Sigmoid colon (tissue), 7 donors: ENCODE measurements at places on chromosomes 3 and 15. TPM values are rescaled to one million over a fixed set of nuclear protein-coding genes. Genes with fewer than 3 reads are reported as not detected.
A peak's percentile ranks its signal among the peaks of the same experiment; 100 is the strongest.

The NDN gene
- total RNA-seq, result 86.1 TPM

The IQCF5 gene
- not detected for total RNA-seq

The PLS1 gene
- 0.68 TPM for total RNA-seq

The EXD1 gene
- total RNA-seq, result not detected

The USP50 gene
- total RNA-seq, result not detected

The ACKR4 gene
- 3.2 TPM for total RNA-seq

The ATRIP gene
- 9.4 TPM for total RNA-seq

The MEIS2 gene
- total RNA-seq, result 85.0 TPM

The P2RY14 gene
- total RNA-seq, result 26.7 TPM

The NRROS gene
- total RNA-seq, result 4.4 TPM

The RASSF1 gene
- 27.7 TPM for total RNA-seq

The UBE2E2 gene
- total RNA-seq, result 48.5 TPM

The ST3GAL6 gene
- total RNA-seq, result 9.4 TPM

The C3orf70 gene
- 37.5 TPM for total RNA-seq

GRCh38 chr3:51703068-51703760, 3.7 kb upstream of the GRM2 start:
- peak; percentile 27 for DNase-seq

- no peak for DNase-seq
These were observed 18.6 kb downstream of the ACOX2 start for GRCh38 chr3:58518291-58518789.

- DNase-seq, result no peak
These were observed 180.4 kb downstream of the GOLGA8K start for GRCh38 chr15:32222716-32223115.

- DNase-seq, result peak; percentile 39
These were observed 25.6 kb downstream of the APBA2 start for GRCh38 chr15:28911310-28911931.

DNA sequence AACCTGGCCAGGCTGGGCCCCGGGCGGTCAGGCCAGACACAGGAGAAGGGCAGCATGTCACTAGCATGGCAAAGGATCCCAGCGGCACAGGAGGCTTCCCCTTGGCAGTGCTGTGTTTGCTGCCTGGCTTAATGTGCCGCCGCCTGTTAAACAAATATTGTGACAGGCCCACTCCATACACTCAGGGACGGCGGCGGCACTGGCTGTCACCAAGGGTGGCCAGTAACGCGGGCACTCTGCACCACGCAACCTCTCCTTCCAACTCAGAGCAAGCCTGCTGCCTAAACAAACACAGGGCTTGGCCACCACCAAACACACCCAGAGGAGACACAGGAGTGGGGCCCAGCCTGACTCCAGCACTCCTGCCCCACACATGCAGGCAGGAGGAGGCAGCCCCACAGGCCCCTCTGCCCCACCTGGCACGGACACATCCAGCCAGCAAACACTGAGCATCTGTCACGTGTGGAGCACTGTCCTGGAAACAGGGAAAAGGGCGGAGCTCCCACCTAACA, 48.0 kb downstream of the TPRA1 start:
- no peak for DNase-seq

DNA sequence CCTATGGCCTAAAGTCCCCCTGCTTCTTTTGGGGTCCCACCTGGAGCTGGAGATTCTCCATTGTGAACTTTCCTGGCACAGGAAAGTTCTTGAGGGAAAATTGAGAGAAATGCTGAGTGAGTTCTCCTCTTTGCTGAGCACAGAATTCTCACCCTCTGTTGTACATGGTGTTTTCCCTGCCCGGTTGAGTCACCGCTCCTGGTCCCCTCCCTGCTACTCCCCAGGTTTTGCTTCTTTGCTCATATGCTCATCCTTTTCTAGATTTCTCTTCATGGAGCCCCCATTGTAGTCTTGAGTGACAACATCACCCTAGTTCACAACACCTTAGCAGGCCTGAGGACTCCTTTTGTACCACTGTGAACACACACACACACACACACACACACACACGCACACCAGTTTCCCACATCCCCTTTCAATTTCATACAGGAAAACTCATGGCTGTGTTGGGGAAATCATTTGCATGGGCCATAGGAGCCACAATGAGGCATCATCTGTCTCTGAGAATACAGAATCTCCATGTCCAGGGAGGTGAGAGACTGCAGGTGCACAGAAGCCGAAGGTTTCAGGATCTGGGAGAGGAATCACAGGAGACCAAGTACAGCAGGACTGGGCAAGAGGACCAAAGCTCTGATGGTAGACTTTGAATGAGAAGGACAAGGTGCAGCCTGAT, 585.3 kb downstream of the GOLGA6L6 start:
- DNase-seq, result no peak

DNA sequence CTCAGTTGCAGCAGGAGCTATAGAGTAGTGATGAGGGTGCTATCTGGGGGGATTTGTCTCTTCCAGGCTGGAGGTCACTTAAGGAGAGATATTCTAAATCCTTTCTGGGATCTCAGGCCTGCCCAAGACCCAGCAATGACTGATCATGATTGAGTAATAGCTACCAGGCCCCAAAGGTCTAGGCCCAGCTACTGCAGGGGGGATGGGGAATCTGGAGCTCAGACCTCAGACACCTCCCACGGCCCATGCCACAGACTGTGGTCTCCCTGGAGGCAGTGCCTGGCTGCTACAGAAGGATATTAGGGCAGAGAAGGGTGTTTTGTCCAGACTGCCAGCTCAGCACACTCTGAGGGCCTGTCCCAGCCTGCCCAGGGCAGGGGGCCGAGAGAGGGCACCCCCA, 6.9 kb downstream of the SLC38A3 start:
- DNase-seq, result no peak

GRCh38 chr3:71710906-71711494, 14.2 kb downstream of the EIF4E3 start:
- DNase-seq, result no peak

- DNase-seq, result no peak
These were observed 78.5 kb upstream of the ST8SIA2 start for GRCh38 chr15:92315144-92315543.

DNA sequence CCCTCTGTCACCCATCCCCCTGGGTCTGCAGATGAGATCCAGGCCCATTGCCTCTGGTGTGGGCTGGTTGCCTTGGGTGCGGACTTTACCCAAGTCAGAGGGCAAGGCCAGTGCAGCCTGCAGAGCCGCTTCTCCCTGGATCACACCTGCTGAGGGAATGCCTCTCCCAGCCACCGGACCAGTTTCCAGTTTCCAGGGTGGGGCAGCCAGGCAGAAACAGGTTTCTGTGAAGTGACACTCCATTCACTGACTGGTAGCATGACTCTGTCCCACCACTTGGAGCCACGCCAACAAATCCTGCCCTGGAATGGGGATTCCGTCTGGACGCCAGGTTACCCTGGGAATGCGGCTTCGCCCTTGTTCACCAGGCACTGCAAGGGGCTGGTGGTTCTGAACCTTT, 30.0 kb downstream of the PAQR5 start:
- DNase-seq, result no peak

DNA sequence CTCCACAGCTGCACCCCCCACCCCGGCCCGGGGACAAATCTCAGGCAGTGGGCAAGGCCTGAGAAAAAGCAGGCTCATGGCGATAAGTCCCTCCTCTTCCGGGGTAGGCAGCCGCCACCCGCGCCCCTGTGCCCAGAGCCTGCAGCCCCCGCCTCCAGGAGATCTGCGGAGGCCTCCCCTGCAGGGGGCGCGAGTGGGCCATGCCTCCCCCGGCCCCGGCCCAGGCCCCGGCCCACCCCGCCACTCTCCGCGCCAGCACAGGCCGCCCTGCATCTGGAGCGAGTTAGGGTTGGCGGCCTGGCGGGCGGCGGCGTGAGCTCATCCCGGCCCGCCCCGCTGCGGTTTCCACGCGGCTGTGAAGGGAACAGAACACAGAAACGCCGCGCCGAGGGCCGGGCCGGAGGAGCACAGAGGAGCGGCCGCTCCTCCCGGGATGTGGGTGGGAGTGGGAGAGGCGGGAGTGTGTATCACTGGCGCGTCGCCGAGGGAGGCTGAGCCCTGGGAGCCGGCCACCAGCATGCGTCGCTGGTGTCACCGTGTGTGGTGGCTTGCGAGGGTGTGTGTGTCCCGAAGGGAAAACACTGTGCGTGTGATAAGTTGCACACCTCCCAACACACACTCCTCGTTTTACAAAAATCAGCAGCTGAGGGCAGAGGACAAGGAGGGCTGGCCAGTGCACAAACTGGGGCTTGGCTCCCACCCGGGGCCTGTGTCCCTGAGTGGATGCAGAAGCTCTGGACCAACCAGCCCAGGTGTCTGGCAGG, 17.2 kb downstream of the MYL3 start:
- DNase-seq, result peak; percentile 90

GRCh38 chr3:130662501-130662996, 84.1 kb downstream of the PIK3R4 start:
- DNase-seq, result no peak

GRCh38 chr3:42056840-42057239, 34.3 kb upstream of the TRAK1 start:
- DNase-seq, result peak; percentile 11

GRCh38 chr15:78855746-78856145, 16.9 kb upstream of the MORF4L1 start:
- DNase-seq, result no peak

- no peak for DNase-seq
These were observed 61.2 kb downstream of the PAK2 start for GRCh38 chr3:196800742-196801434.

DNA sequence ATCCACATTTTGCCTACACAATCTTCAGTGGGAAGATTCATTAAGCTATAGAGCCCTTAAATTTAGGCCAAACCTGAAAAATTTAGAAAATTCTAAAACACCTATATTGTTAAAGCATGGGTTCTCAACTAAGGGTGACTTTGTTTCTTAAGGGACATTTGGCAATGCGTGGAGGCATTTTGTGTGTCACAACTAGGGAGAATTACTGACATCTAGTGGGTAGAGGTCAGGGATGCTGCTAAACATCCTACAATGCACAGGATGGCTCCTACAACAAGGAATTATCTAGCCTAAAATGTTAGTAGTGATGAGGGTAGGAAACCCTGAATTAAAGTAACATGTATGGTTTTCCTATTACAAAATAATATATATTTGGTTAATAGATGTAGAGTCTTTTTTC, 55.8 kb downstream of the TBC1D5 start:
- DNase-seq, result no peak

DNA sequence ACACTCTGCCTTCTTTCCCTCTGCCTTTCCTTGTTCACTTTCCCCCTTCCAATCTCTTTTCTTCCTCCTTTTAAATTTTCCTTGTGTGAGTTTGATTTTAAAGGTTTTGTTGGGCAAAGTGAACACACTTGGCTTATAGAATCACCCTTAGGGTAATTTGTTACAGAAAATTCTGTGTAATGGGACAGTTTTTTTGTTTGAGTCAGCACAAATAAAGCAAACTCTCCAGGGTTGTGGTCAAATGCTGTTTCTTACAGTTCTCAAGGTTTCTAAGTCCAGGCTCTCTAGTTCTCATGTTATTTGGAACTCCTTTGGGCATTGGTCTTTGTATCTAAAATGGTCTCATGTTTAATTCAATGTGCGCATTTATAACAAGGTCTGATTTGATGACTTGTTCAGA, 307.1 kb downstream of the PTPRG start:
- no peak for DNase-seq

DNA sequence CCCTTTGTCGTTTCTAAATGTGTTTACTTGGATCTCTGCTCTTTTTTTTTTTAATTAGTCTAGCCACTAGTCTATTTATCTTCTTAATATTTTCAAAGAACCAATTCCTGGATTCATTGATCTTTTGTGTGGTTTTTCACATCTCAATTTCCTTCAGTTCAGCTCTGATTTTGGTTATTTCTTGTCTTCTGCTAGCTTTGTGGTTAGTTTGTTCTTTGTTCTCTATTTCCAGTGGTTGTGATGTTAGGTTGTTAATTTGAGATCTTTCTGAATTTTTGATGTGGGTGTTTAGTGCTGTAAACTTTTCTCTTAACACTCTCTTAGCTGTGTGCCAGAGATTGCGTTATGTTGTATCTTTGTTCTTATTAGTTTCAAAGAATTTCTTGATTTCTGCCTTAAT, 446.1 kb downstream of the CNTN4 start:
- DNase-seq, result no peak

DNA sequence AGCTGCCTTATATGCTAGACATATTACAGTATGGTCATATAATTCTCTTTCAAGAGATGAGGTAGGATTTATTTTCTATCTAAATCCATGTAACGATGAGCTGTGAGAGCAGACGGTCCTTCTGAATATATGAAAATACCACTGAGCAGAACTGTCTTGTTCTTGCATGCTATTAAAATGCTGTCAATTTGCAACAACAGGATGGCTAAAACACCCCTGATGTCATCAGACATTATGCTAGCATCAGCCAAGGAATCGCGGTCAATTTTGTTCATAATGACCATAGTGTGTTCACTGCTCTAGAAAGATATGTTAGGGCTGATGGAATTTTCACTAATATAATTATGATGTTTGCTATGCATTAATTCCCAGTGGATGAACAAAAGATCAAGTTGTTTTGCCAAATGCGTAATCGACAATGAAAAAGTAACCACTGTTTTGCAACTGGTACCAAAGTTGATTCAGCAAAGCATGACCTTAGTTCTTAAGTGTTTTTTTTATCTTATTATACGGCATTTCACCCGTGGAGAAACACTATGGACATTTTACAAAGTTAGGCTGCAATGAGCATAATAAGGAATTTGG, 765.4 kb upstream of the NR2F2 start:
- no peak for DNase-seq

GRCh38 chr3:116030131-116030850, 407.0 kb downstream of the GAP43 start:
- no peak for DNase-seq

DNA sequence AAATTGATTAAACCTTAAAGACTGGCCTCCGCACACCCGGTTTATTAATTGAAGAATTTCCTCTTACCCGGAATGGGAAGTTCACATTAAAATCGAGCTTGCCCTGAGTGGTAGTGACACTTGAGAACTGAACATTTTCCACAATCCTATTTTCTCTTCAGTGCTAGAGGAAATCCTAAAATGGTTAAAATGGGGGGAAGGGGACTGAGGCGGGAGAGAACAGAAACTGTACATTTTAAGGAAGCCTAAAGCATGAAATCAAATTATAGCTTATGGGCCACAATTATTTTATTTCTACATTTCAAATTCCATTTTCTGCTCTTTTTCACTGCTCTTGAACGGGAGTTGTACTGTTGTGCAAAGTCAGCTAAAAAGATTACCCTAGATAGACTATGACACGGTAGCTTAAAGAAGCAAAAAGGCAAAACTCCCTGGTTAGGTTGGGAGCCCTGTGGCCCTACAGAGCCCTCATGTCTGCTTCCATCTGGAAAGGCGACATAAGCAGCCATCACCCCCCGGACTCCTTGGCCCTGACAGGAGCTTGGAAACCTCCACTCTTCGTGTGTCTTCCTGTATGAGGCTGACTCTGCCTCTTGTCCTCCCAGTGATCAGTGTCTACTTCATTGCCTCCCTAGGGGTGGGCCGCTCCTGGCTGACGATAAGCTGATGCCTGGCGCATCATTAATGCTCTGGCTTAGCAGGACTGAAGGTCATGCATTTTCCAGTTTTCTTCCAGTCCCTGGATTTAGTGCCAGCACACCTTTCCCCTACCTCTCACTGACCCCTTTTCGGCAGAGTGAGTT, 79.3 kb downstream of the EEFSEC start:
- no peak for DNase-seq

DNA sequence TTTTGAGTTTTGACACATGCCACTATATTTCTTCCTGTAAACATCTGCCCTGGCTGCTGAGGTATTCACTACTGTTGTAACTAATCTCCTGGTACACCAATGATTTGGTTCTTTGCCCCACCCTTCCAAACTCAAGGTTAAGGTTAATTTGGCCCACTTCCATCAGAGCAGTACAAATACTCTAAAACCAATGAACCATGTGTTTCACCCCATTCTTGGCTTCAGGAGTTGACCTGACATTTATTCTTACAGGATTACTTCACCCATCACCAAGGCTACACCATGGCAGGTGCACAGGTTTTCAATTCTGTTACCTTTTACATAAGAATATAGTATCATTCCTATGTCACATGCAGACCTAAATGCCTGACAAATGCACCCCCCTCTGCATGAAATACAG, 1179.9 kb downstream of the ZPLD1 start:
- no peak for DNase-seq
